ENCODE measurements at places on chromosomes 12 and 14.

- DNase-seq = no peak
Observed at GRCh38 chr12:74780182-74780849, 242.7 kb downstream of the ATXN7L3B start.

DNA sequence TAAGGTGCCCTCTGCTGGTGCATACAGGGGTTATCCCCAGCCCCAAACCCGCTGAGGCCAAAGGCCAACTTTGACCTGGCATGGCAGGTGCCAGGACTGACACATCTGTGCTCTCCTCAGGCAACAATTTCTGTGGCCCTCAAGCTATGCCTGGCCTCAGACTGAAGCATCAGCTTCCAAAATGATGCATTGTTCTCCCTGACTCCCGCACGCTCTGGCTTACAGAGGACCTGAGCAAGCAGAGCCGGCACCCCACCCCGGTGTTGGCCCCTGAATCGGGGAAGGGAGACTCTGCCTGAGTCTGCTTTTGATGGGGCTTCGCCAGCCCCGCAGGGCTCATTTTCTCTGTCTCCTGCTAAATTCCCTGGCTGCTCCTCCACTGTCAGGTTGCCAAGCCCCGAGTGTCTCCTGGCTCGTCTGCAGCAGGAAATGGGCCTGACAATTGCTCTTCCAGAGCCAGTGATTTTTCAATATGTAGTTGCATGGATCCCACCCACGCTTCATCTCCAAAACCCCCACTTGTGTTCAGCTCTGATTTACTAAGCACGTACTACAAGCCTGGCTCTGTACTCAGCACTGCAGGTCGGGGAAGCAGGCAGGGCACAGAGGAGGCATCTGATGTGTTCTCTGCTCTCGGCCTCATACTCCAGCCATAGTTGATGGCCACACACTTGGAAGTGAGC lies 126.1 kb downstream of the SLC38A6 start:
- no peak for DNase-seq

- no peak for DNase-seq
Observed at GRCh38 chr12:46629331-46630229, 196.2 kb downstream of the SLC38A4 start.

DNA sequence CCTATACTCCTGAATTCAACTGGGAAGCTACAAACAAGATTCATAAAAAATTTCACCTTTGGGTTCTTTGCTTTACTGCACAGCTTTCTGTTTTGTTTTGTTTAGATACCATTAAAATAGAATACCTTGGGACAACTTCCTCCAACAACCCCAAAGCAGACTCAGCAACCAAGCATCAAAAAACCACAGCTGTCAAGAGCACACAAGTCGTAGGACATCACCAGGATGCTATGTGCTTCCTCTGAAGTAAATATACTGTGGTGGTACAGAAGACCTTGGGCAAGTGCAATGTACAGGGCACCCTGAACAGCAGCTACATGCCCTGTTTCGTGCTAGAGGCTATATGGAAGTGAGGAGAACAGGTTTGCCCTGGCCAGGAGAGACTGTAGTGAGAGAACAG lies 359.3 kb downstream of the BCL11B start:
- no peak for DNase-seq

DNA sequence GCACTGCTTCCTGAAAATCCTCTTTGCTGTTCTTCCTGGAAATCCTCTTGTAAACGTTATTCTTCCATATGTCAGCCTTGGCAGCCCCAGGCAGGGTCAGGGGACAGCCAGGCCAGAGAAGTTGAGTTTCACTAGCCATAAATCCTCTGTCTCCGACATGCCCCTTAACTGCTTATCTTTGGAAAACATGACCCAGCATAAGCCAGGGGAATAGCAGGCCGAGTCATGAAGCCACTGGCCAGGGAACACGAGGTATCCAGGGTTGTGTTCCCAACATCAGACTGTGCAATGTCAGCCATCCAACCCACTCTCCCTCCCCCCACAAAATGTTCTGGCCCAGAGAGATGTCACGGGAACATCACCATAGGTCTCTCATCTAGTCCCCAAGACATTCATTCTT lies 453.9 kb downstream of the MED13L start:
- DNase-seq = no peak

Measured in AG08396 (cell line).